ENCODE measurements at places on chromosomes 13 and 19.

DNA sequence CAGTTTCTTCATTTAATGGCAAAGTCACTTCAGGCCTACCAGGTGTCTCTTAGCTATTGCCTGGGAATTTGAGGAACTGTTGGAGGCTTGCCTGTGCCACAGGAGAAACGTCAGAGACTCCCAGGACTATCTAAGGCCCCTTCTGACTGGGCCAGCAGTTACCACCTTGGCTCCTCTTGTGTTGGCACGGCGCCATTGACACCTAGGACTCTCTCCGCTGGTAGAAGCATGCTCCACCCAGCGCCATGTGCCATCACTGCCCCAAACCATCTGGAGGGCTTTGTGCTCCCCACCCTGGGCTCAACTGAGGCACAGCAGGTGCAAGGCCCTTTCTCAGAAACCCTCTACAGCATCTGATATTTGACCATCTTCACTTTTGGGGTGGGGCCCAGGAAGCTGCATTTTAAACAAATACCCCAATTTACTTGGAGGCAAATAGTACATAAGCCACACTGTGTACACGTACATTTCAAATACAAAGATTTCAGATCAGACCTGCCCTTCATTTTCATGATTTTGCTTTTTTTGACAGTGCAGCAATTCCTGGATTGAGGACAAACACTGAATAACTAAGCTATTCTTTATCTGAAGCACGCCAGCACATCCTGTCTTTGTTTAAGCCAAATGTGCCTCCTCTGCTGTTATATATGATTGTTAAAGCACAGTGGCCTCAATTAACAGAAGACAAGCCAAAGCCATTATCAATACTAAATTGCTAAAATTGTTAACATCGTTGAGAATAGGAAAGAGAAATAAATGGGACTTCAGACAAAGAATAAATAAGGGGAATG is 59.9 kb upstream of the TPP2 start:
- DNase-seq = no peak

DNA sequence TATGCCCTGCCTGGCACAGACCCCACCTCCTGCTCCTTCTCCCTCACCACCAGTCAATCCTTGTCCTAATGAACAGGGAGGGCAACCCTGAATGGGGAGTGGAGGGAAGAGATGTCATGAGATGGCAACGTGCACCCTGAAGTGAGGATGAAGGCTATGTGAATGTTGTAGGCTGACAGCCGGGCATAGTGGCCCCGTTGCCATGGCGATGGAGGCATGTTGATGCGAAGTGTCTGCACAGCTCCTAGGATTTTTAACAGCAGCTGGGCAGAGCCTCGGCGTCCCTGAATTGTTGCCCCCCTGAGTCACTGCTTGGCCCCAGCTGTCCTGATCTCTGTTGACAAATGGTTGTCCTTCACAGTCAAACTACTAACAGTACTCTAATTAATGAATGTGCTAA is 4.8 kb upstream of the ALOX5AP start:
- DNase-seq = no peak

- DNase-seq = no peak
Measured at GRCh38 chr13:113322043-113322461, 25.0 kb downstream of the LAMP1 start.

DNA sequence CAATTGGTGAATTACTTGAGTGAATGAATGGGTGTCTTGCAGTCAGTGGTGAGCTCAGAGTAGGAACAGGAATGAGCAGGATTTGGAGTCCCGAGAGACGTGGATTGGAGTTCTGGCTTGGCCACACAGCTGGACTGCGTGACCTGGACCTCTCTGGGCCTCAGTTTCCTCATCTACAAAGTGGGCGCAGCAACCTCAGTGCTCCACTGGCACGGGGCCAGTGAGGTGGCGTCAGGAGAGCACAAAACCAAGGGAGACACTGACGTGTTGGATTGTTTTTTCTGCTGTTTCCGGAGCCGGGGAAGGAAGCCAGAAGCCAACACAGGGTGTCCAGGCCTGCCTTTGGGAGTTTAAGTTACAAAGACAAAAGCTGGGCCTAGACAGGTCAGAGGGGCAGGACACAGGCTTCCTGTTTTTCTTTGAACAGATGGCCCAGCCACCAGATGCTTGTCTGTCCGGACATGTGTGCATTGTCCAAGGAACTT is 6.5 kb upstream of the DOCK6 start:
- DNase-seq = no peak

DNA sequence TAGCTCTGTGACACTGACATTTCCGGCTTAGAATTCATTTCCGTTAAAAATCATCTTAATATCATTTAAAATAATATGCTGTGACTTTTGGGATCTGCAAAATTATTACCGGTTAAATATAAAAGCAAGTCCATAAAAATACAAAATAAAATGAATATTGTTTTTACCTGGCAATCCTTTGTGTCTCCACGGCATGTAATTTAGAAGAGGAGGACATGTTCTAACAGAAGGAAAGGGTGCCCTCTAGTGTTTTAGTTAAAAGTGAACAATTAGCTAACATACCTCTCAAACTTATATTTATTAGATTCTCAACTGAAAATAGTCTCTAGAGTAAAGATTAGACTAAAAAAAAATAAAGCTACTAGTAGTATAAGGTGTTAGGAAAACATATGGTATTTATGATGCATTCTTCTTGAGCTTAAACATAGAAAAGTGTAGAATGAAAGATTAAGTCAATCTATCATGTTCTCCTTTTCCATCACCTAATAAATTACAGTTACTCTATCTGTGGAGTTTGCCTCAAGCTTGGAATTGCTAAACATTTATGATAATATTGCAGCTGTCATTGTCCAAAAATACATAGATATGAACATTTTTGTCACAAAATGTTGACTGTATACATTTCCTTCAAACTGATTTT is 676.7 kb upstream of the SPRY2 start:
- peak; percentile 18 for DNase-seq

DNA sequence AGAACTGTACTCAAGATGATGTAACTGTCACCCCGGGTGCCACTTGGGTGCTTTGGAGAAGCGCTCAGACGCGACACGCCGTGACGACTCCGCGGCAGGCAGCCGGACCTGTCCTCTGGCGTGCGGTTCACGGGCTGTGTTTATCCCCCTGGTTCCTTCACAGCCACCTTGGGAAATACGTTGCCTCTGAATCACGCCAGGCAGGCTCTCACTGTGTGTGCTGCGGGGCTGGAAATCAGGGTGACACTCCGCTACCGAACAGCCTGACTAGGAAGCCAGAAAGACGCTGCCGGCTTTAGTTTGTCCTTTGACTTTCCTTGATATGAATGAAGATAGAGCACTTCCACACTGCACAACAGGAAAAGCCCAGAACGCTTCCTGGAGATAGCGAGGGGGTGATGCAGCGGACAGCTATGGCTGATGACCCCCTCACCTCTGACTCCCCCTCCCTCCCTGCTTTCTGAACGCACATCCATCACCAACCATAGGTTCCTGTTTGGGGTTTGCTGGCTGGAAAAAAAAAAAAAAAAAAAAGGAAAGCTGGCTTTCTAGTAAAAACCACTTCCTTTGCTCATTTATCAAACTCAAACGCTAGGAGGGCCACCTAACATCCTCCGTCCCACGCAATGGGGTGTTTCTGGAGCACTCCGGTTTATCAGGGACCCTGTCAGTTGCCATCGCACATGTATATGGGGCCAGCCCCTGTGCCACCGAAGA is 3.7 kb upstream of the GP6 start:
- DNase-seq = no peak

GRCh38 chr19:47210180-47210490 is 20.9 kb downstream of the BBC3 start:
- DNase-seq = no peak

DNA sequence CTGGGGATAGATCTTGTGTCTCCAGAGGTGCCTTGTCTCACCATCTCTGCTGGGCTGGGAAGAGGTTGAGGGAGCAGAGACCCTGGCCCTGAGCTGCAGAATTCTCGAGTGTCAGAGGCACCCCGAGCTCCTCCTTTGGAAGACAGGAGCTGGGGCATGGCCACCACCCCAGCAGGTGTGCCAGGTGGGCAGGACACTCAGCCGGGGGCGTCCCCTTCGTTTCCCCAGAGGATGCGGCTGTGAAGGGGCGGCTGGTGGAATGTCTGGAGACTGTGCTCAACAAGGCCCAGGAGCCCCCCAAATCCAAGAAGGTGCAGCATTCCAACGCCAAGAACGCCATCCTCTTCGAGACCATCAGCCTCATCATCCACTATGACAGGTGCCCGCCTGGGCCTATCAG is 14.5 kb downstream of the FUZ start:
- no peak for DNase-seq

GRCh38 chr19:38833092-38833425 is 1.5 kb upstream of the ECH1 start:
- no peak for DNase-seq

DNA sequence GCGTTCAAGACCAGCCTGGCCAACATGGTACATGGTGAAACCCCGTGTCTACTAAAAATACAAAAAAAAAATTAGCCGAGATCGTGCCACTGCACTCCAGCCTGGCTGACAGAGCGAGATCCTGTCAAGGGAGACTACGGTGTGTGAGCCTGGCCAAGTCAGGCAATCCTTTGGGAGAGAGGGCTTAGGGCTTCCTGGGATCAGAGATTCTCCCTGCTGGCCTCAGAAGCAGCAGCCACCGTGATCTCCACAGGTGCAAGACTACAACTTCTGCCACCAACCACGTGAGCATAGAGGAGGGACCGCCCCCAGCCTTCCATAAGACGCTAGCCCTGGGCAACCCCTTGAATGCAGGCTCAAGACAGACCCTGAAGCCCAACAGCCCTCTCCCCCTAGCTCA is 7.6 kb downstream of the MFSD12 start:
- DNase-seq = no peak

GRCh38 chr19:57351867-57352266 is 796 bp downstream of the ZNF304 start:
- no peak for DNase-seq

DNA sequence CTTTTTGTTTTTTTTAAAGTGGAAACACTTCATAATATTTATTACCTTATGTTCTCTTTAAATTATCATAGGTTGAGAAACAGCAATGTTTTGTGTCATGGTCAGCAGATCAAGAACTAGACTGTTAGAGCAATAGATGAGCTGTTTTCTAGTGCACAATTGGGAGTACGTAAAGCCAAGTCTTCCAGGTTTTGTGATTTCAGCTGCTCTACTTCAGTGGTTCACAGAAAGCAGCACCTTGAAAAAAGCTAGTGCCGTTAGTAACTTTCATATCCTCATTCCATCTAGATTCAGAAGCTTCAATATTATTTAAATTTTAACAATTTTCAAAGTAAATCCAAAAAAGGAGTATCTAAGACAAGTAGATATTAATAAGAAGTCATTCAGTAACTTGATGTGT is 1.9 kb downstream of the GPR18 start:
- DNase-seq = no peak

DNA sequence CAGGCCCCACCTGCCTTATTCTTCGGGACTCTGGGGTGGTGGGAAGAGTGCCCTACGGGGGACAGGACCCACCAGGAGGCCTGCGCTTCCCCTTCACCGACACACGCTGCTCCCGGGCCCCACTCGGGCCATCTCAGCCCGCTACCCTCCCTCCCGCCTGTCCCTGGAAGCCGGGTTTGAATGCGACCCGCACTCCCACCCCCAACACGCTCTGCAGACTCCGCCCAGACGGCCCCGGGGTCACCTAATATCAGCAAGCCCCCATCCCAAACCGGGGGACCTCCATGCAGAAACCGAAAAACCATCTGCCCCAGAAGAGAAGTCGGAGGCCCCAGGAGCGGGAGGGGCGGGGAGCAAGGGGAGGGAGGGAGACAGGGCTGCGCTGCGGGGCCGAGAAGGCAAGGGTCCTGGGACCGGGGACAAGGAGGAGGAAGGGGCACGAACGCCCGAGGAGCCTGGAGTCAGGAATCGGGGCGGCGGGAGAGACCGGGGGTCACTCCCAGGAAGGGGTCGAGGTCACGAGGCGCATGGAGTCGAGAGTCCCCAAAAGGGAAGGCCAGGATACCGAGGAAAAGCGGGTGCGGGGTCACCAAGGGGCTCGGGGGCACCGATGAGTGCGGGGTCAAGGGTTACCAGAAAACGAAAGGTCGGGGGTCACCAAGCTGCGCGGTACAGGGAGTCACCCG is 766 bp downstream of the SBNO2 start:
- no peak for DNase-seq

- DNase-seq = peak; percentile 27
Measured at GRCh38 chr13:45500492-45501174, 35.9 kb downstream of the COG3 start.

DNA sequence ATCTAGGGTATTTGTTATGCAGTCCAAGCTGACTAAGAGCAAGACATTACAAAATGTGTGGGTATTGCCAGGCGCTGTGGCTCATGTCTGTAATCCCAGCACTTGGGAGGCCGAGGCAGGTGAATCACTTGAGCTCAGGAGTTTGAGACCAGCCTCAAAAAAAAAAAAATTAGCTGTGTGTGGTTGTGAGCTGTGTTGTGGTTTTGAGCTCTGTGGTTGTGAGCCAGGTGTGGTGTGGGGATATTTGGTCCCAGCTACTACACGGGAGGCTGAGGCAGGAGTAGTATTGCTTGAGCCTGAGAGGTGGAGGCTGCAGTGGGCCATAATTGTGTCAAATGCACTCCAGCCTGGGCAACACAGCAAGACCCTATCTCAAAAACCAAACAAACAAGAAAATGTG is 5.6 kb upstream of the KEAP1 start:
- DNase-seq = no peak

DNA sequence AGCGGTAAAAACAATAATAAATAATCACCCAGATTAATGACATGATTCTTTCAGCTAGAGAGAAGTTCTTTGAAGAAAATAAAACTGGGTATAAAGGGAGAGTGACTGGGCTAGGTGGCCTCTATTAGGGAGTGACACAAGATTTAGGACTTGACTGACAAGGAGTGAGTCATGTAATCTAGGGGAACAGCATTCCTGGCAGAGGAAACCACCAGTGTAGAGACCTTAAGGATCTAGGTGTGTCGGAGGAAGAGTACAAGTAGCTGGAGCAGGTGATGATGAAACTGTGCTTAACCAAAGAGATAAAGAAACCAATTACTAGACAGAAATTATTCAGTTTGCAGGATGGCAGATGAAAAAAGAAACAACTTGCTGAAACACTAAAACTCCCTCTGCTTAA is 248.0 kb downstream of the RFC3 start:
- DNase-seq = no peak

- peak; percentile 41 for DNase-seq
Measured at GRCh38 chr13:45833663-45834375, 17.7 kb downstream of the SIAH3 start.

- DNase-seq = no peak
Measured at GRCh38 chr19:13717194-13717643, 47.1 kb upstream of the MRI1 start.

DNA sequence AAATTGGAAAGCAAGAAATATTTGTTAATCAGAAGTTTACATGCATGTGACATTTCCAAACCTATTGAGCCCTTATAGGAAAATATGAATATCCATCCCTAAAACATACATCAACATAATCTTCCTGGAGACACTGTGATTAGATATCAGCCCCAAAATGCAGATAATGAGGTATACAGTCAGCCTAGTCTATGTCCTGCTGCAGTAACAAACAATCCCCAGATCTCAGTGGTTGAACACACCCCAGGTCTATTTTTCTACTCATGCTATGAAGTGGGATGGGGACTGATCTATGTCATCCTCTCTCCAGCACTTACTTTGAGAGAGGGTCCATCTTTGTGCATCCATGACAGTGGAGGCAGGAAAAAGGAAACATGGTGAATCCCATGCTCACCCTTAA is 31.2 kb downstream of the CACNA1A start:
- DNase-seq = no peak
